ENCODE measurements at places on chromosomes 1 and 21.

GRCh38 chr1:193013707-193014106, 45.5 kb downstream of the UCHL5 start:
- DNase-seq, result no peak

DNA sequence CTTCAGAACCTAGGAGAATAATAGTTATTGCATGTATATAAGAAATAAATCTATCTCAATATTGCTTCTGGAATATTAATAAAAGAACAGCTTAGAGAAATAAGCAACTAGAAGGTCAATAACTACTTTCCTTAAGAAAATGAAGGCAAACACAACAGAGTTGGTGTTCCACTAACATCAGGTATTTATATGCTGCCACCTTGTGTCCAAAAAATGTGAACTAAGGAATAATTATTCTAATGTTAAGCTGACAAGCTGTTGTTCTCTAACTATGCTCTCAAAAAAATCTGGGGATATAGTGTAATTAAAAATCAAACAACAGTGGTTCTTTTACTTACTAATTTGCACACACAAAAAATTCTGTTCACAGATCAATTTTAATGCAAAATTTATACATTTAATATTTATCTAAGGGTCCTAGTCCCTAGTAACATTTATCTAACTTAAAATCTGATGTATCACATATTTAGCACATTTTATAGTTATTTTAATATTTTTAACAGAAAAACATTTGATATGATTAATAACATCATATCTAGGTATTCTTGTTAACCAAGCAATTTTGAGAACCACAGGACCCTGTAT, 39.6 kb downstream of the UCHL5 start:
- no peak for DNase-seq

GRCh38 chr1:219283541-219283940, 109.9 kb downstream of the LYPLAL1 start:
- no peak for DNase-seq

DNA sequence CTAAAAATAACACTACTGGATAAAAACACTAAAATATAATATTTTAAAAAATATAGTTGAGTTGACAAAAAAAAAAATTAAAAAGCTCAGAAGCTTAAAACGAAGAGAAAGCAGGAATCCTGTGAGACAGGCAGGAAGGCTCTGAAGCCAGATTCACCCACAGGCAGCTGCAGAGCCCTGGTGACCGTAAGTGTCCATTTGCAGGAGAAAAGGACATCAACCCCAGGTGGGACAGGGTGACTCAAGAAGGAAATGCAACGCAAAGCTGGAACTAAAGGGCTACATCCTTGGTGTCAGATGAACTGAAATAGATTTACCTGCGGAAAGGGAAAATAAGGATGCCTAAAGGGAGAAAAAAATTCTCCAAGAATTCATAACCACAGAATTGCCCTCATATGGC, 46.8 kb downstream of the USP24 start:
- no peak for DNase-seq

- no peak for DNase-seq
These were observed 1.6 kb upstream of the SNX7 start for GRCh38 chr1:98659879-98660278.

DNA sequence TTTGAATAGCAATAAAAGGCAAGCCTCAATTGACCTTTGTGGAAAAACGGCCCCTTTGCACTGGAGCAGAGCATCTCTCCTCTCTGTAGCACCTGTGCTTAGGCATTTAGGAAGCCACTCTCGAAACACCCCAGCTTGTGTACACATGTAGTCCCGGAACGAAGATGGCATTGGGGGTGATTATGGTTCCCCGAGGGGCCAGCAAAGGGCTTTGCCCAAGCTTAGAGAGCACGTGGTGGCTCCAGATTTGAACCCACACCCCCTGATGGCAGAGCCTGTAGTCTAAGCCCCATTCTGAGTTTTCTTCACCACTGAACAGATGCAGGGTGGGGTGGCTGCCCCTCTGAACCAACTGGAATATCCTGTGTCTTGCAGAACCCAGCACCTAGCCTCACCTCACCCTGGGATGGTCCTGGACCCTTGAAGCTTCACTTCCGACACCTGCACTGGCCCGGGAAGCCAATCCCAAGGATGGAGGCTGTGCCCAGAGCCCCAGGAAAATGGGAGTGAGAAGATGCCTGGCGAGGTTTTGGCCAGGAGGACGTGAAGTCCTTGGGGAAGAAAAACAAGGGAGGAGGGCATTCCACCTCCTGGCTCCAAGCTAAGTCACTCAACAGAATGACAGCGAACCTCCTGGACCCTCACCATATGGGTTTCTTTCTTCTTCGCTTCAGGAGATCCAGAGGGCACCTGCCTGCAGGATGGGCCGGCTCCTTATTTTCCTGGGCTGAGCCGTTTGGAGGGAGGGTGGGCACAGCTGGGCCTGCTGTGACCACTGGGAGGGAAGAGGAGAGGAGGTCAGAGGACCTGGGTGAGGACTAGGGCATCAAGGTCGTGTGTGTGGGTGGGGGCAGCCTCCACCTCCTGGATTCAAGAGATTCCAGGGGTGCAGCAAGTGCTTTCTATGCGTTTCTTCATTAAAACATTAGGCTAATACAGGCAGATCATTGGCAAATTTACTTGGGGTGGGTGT, 37.7 kb downstream of the IGFN1 start:
- no peak for DNase-seq

GRCh38 chr1:156616463-156616862, 2.8 kb upstream of the HAPLN2 start:
- no peak for DNase-seq

DNA sequence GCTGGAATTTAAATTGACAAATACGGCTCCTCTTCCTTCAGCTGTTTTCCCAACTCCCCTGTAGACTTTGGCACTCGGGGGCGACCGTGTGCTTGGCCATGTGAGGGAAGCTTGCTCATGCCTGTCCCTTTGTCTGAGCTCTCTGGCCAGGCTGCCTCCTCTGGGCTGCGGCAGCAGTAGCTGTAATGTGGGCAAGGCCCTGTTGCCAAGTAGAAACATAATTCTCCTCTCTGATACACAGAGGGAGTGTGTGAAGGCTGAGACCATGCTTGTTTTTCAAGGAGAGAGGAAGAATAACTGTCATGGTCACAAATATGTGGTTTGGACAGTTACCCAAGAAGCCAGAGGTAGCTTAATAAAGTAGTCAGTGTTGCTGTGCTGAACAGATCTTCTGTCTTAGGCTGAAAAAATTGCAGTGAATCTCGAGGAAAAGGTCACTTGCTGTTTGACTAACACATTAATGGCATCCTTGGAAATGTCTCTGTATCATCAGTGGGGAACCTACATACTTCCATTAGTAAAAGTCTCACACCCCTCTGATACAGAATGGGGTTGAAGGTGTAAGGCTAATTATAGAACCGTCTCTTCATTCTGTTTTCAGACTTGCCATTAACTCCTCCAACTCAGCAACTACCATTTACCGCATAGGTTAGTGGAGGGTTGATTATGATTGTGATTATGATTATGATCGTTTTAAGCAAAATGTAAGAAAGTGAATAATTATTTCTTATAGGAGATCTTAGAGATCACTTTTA, 94.6 kb downstream of the TGFB2 start:
- DNase-seq, result no peak

DNA sequence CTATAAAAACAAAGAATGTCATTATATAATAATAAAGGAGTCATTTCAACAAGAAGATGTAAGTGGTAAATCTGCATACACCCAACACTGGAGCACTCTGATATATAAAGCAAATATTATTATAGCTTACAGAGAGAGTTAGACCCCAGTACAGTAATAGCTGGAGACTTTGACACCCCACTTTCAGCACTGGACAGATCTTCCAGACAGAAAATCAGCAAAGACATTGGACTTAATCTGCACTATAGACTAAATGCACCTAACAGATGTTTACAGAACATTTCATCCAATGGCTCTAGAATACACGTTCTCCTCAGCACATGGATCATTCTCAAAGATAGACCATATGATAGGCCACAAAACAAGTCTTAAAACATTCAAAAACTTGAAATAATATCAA, 20.0 kb upstream of the KCNH1 start:
- no peak for DNase-seq

DNA sequence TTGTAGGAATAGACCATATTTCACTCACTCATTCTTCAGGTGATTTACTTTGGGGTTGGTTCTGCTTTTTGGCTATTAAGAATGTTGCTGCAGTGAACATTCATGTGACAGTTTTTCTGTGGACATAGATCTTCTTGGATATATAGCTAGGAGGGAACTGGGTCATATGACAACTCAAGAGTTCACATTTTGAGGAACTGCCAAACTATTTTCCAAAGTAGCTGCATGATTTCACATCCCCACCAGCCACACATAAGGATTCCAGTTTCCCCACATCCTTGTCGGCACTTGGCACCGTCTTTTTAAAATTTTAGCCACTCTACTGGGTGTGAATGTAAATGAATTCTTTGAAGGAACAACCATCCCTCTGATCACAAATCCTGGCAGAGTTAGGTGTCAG, 126.0 kb downstream of the PRDM2 start:
- no peak for DNase-seq

- no peak for DNase-seq
These were observed 30.1 kb downstream of the SGIP1 start for GRCh38 chr1:66563941-66564630.

- DNase-seq, result no peak
These were observed 114.9 kb upstream of the SLC45A1 start for GRCh38 chr1:8203056-8203455.

DNA sequence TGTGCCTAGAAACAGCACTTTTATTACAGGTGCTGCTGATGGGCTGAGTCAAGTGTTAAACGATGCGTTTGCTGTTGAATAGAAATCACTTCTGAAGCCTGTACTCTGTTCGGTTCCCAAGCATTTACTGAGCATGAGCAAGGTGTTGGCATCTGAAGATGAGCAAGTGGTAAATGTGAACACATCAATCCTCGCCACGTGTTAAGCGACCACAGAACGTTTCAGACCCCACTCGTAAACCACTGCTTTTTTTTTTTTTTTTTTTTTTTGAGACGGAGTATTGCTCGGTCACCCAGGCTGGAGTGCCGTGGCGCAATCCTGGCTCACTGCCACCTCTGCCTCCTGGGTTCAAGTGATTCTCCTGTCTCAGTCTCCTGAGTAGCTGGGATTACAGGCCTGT, 241.2 kb downstream of the SETD4 start:
- DNase-seq, result no peak

- DNase-seq, result no peak
These were observed 15.8 kb upstream of the DIP2A start for GRCh38 chr21:46442938-46443337.

GRCh38 chr1:24311234-24311633, 7.9 kb upstream of the GRHL3 start:
- DNase-seq, result no peak

DNA sequence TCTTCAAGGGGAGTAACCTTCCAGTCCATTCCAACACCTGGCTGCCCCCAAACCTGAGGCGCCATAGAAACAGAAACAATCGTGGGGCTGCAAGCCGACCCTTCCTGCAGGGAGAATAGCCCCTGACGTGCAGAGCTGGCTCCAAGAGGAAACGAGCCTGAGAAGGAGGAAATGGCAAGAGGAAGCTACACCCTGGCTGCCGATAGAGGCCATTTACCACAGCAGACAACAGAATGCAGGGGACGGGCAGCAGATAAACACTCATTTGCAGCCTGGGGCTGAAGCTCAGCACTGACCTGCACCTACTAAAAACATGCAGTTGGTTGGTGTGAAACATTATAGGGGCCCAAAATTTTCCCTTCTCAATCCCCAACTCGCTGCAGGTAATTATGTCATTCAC, 8.7 kb upstream of the TDRD10 start:
- DNase-seq, result no peak

- DNase-seq, result no peak
These were observed 1.2 kb downstream of the OR2T1 start for GRCh38 chr1:248404024-248404423.

- no peak for DNase-seq
These were observed 42.0 kb upstream of the ADAMTS1 start for GRCh38 chr21:26887251-26887650.

DNA sequence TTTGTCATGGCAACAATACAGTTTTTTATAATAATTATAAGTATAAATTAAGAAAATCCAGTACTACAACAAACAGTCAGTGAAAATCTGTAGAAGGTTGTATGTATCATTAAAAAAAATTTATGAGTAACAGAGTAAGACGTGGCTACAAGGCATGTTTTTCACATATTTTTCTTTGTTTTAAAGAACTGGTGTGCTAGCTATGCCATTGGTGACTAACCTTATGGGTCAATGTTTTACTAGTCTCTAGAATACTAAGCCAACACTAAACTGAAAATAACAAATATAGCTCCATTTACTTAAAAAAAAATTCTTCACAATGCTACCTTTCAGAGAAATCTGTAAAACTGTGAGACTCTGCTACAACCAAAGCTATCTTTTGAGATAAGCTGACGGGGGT, 261.5 kb downstream of the ADGRL2 start:
- DNase-seq, result no peak

DNA sequence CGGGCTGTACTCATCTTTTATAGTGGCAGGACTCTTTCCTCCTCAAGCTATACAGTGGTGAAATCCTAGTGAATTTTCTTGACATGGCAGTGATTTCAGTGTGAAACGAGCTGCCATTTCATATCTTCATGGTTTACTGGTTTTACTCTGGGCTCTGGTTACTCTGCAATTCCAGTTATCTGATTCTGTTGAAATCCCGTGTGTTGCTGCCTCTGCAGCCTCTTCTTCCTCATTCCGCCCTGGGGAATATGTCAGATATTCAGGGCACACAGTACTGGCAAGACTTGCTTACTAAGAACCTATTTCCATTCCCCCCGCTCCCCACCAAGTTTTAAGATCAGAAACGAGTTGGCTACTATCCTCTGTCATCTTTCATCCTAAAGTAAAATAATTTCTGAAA, 7.9 kb upstream of the OR2B11 start:
- no peak for DNase-seq

- no peak for DNase-seq
These were observed 458.7 kb downstream of the MATN1 start for GRCh38 chr1:30264672-30265025.

DNA sequence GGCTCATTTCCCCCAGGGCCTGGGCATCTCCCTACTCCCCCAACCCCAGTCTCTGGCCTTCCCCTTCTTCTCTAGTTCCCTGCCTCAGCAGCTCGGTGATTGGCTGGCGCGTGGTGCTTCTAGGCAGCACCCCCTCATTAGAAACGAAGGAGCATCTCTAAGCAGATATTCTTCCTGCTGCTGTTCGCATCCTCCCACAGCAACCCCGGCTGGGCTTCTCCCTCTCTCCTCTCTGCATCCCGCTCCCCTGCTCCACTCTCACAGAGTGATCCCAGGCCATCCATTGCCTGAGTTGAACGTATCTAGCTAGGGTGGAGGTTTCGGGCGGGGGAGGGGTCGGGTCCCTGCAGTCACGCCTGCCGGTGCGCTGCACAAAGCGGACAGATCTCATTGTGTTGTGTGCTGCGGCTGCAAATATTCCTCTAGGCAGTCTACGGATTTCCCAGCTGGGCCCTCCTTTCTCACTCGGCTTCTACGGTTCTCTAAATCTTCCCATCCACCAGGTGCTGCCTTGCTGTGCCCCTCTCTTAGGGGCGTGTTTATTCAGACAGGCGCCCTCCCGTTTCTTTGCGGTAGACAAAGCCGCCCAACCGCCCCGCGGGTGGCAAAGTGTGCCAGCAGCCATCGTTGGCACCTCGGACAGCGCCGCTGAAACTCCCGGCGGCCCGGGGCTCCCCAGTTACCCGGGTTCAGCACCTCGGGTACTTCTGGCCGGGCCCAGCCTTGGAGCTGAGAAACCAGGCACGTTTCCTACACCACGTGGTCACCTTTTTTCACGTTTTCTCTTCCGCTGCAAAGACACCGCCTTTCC, 2.2 kb downstream of the CACNA1E start:
- DNase-seq, result no peak

GRCh38 chr21:39326607-39327307, 13.3 kb upstream of the BRWD1 start:
- DNase-seq, result no peak
